ENCODE measurements at places on chromosomes 13 and 19.
A peak's percentile ranks its signal among the peaks of the same experiment; 100 is the strongest.

DNA sequence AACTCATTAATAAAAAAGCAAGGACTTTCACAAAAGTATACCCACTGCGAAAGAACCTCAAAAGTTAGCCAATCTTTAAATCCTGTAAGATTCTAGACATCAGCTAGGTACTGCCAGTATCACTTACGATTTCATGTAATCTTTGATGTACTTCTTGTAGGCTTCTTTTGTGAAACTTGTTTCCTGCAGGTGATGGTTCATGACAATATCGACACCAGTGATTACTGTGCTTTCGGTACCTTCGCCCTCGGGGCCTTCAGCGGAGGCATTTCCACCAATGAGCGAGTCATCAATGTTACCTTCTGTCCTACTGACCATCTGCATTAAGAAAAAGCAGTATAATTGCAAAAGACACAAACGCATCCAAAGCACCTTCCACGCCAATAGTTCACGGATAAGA, 1.1 kb downstream of the TPT1 start:
- DNase-seq, result no peak

- DNase-seq, result no peak
These were observed 25.1 kb upstream of the NMRK2 start for GRCh38 chr19:3907626-3908265.

GRCh38 chr13:89541091-89542030, 1806.1 kb upstream of the MIR17HG start:
- no peak for DNase-seq

GRCh38 chr19:43928820-43929219, 6.3 kb downstream of the ZNF45 start:
- no peak for DNase-seq

DNA sequence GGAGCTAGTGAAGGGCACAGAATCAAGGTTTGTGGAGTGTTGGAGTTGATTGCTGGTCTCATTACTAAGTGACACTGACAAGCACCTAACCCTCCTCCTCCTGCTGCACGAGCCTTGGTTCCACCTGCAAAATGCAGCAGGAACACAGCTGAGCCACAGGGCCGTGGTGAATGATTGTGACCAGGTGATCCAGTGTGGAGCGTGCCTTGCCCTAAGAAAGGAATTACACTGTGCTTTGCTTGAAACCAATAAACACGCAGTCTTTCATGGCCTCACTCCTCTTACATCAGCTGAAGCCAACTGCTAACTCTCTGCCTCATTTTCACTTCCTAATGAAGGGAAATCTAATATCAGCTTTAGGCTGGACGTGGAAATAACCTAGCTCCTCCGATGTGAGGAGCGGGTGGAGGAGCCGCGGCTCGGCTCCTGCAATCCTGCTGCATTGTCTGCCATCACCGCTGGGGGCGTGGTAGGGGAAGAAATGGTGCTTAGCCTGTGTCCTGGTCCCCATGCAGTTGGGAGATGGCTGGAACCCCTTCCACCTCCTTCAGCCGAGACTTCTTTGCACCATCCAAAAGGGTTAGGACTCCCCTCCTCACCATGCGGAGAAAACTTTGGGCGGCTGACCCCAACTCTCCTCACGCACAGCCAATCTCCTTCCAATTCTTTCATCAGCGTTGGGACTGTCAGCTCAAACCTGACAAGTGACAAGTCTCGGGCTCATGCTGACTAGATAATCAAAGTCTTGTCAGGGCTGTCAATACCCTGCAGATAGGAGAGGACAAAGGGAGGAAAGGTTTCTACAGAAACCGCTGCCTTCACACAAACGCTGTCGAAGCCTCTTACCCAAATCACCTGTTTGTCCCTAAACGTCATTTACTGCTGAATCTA, 427.9 kb downstream of the ZNF536 start:
- peak; percentile 16 for DNase-seq

DNA sequence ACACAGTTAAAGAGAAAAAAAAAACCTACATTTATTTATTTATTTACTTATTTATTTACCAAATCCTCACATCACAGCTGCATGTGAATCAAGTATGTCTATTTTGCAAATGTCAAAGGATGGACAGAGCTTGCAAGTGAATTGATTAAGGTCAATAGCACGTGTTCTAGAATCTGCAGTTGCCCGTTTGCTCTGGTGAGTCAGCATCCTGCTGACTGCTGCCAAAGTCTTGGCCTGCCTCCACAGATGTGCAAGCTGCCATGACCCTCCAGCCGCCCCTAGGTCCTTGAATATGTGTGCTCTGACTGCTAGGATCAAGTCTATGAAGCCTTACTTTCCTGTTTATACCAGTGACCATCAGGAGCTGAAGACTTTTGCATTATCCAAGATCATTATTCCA, 320.6 kb downstream of the GPC5 start:
- DNase-seq, result no peak

- no peak for DNase-seq
These were observed 15.5 kb upstream of the ZNF112 start for GRCh38 chr19:44371815-44372480.

DNA sequence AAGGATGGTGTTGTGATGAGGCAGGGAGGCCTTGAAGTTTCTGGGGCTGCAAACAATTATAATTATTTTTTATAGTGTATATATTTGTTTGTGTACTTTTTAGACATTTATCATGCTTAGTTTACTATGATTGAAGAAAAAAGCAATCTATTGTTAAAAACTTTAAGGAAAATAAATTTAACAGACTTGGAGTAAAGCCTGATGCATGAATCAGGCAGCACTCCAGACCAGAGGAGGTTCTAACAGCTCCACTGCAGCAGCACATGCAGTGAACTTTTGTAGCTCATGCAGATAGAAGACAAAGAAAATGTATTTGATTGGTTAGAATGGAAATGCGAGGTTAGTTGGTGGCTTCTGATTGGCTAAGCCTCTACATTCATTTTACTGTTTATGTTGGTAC, 36.8 kb upstream of the PABPC3 start:
- DNase-seq, result no peak

DNA sequence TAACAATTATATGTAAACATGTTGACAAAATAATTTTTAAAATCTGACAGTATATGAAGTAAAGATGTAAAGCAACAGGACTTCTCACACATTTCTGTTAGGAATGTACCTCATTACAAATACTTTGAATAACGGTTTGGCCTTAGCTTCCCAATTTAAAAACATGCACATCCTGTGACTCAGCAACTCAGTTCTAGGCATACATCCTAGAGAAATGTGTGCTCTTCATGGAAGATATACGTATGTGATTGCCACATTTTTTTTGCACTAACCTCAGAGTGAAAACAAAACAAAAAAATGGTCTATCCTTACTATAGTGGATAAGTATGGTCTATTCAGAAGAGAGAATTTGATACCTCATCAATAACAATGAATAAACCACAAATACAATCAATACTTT, 314.6 kb downstream of the LIG4 start:
- no peak for DNase-seq

- DNase-seq, result no peak
These were observed 2.9 kb downstream of the NOTCH3 start for GRCh38 chr19:15197942-15198341.

DNA sequence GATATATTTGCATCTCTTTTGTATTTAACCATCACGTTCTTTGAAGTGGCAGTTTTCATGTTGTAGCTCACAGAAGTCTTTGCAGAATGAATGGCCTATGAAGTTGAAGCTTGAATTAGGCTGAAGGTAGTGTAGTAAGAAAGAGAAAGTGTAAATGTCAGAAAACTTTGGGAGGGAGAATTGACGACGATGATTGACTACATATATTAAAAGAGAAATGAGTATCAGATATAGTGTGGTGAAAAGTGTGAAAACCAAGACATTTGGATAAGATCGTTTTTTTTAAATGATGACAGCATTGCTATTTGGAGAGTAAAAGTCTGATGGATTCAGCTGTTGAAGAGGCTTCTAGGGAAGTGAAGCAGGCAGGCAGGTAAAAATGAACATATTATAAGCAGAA, 14.6 kb upstream of the GPC5 start:
- DNase-seq, result no peak

DNA sequence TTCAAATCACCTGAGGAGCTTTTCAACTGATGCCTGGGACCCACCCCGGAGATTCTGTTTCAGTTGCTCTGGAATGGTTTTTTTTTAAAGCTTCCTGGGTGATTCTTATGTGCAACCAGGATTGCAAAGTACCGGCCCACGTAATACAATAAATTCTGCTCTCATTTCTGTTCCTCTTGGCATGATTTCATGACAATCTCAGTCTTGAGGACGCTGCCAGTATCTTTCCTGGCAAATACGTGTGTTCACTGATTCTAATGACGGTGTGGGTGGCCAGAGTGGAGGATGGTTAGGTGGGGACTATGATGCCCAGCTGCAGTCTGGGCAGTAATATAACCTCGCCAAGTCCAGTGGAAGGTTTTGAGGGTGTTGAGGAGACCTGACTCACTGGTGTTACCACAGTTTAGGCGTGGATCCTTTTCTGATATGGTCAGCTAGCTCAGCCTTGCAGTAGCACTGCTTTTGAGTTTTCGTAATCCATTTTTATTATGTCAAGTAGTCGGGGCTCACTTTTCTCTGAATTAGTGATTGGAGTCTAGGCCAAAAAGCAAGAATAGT, 49.4 kb downstream of the FAM124A start:
- DNase-seq, result no peak

GRCh38 chr19:870963-871401, 11.5 kb downstream of the CFD start:
- DNase-seq, result no peak
